IPS DF 19.7 (cell line): ENCODE measurements at places on chromosomes 12 and 14.

DNA sequence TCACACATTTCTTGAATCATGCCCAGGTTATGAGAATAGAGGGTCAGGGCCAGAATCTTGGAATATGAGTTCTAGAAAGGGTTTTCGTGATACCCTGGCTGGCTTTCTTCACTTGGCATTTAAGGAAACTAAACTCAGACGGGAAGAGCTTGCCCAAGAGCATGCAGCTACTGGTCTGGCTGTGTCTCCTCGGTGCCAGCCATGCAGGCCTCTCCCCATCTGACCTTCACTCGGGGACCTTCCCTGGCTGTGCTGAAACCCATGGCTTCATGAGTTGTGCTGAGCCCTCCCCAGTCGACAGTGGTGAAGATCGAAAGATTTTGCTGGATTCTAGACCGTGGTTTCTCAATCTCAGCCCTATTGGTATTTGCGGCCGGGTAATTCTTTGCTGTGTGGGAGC, 38.0 kb downstream of the FOXN3 start:
- no peak for DNase-seq

DNA sequence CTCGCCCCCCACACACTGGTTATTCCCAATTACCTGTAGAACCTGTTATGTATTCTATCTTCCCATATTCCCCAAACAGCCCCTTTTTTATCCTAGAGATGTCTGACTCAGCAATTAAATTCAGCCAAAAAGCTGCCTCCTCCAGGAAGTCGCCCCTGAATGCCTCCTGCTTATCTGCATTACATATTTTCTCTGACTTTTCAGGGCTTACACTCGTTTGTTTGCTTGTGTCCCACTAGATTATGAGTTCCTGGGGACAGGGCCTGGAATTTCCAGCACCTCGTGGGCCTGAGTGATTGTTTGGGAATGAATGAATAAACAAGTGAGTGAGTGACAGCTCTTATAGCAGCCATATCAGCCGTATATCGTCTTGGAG, 99.3 kb upstream of the RFLNA start:
- DNase-seq = no peak

DNA sequence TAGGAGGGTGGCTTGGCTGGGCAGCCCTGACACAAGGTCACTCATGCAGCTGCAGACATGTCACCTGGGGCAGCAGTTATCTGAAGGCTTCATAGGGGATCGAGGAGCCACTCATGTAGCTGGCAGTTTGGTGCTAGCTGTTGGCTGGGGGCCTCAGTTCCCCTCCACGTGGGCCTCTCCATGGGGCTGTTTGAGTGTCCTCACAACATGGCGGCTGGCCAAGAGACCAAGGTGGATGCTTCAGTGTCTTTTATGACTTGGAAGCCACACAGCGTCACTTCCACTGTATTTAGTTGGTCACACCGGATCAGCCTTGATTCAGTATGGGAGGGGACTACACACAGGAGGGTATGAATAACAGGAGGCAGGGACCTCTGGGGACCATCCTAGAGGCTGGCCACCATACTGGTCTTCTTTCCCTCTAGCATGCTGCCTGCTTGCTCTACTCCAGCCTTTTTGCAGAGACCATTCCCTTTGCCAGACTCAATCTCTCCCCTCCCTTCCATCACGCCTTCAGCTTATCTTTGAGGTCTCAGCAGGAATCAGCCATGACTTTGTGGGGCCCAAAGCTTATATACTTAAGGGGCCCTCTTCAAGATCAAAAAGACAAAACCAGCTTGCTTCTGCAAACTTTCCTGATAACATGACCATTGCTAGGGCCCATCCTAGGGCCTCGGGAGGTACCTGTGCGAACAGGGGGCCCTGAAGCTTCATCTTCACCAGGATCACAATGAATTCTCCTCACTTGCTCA, 53.4 kb downstream of the RPH3A start:
- no peak for DNase-seq

GRCh38 chr12:104374071-104374470, 70.5 kb downstream of the EID3 start:
- DNase-seq = no peak

- DNase-seq = no peak
These were observed 7.5 kb downstream of the SLC25A29 start for GRCh38 chr14:100298551-100299237.

- DNase-seq = no peak
These were observed 15.1 kb upstream of the PPFIBP1 start for GRCh38 chr12:27508736-27509431.

- no peak for DNase-seq
These were observed 109.7 kb downstream of the PHETA1 start for GRCh38 chr12:111259231-111259630.

DNA sequence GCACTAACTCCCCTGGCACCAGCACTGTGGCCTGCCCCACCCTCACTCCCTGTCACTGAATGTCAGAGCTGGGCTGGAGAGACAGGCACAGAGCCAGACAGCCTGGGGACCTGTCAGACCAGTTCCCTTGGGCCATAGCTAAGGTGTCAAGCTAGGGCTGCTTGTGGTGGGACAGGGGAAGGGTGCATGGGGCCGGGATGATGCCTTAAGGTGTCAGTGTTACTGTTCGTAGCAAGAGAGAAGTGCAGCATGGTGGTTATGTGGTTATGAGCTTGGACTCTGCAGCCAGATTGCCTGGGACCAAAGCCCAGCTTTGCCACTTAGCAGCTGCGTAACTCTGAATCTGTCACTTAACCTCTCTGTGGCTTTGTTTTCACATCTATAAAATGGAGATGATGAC, 3.8 kb downstream of the RAPGEF3 start:
- no peak for DNase-seq

DNA sequence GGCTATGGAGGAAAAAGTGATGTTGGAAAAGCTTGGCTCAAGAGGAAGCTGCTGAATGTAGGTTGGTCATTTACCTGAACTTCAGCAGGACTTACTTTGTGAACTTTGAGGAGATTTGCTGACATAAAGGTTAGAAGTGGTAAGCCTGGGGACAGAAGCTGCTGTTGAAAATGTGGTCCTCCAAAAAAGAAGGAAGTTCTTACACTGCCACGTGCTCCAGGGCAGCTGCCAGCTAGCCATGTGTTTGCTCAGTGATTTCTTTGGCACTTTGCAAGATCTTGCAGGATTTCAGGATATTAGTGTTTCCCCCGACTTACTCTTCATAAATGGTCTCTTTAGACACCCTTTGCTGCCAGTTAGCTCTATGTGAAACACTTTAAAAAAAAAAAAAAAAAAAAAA, 14.8 kb upstream of the DYRK2 start:
- DNase-seq = no peak

DNA sequence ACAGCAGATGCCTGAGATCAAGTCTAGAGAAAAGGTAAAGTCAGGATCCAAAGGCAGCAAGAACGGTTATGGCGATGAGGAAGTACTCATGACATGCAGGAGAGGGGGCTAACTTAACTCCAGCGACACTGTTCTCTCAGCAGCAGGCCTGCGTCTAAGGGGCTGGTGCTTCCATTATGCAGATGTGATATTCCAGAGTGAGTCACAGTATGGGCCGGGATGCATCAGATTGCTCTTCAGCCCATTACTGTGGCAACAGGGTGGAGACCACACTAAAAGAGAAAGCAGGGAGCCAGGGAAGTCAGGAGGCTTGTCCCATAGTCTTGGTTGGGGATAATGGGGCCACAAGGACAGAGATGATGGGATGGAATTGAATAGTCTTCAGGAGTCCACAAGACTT, 151.8 kb upstream of the NTF3 start:
- no peak for DNase-seq

DNA sequence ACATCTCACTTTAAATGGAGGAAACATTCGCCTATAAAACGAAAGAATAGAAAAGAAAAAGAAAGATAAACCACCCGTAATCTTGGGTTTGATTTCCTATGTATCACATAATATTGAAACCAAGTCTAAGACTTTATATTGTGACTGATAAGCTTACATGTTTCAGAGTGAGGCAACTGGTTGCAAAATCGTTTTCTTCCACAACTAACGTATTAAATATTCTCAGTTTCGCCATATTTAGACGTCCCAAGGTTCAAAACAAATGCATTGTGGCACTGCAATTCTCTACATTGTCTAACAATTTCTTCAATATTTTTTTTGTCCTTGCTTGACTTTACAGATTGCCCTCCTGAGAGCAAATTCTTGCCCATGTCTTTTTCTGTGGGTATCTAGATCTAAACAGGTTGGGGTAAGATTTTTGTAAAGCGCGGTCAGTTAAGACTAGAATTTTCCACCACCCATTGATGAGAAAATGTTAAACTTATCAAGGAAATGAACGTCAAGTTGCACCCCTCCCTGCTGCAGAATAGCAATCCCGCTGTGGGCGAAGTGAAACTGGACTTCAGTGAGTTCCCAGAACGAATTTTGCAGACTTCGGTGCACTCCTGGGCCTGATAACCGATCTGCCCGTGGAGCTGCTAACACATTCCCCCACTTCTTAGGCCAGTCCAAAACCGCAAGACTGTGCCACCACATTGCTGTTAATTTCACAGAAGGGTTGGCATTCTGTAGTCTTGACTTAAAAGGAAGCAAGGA, 2.7 kb downstream of the TBX3 start:
- no peak for DNase-seq

GRCh38 chr14:59161561-59162175, 26.8 kb upstream of the DAAM1 start:
- no peak for DNase-seq

DNA sequence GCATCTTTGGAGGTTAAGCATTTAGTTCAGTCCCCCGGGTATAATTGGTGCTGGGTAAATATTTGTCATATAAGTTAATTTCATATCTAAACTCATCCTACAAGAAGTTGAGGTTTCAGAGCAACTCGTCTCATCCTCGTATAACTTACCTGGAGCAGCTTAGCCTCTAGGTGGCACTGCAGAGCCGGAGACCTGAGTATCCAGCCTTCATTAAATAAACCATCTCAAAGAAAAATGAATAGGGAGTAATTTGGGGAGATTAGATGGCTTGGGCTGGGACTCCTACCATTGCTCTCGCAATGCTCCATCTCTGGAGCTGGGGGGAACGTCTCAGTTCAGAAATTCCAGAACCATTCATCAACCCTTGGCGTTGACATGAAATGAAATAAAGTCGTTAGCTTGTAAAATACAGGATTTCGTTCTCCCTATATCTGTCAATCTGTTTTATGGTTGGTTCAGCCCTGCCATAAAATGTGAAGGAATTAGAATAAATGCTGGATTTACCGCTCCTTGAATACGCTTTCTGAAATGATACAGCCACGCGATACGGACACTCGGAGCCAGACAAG, 122.9 kb upstream of the TMEM132D start:
- DNase-seq = no peak

DNA sequence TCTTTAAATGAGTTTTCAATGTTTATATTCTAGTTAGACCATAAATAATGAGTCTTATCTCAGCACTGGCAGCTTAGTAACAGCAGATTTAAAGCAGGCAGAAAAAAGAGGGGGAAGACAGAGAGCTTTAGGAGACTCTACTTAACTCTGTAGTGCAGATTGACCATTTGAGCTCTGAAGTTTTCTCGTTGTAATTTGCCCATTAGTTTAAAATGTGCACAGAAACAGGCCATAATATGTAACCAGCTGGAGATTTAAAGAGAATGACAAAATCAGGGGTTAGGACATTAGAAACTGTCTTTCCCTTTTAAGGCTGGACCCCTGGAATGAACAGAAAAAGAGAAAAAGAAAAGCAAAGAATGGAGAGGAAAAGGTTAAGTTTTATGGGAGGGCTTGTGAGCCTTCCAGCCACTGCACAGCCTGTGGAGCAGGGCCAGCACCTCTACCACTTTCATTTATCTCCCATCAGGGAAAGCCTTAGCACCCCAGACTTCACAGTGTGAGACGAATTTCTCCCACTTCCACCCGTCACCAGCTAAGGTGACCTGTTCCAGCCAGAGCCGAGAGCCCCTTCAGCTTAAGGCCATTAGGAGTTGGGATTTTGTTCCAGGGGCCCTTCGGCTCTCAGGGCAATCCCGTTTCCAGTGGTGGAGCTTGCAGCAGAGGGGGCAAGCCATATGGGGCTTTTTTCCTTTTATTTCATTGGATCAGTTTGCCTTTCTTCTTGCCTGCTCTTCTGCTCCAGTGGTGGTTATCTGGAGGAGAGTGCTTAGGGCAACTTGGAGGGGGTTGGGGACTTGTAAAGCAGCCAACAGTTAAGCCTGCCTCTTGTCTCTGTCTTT, 8.0 kb downstream of the IL22 start:
- no peak for DNase-seq

DNA sequence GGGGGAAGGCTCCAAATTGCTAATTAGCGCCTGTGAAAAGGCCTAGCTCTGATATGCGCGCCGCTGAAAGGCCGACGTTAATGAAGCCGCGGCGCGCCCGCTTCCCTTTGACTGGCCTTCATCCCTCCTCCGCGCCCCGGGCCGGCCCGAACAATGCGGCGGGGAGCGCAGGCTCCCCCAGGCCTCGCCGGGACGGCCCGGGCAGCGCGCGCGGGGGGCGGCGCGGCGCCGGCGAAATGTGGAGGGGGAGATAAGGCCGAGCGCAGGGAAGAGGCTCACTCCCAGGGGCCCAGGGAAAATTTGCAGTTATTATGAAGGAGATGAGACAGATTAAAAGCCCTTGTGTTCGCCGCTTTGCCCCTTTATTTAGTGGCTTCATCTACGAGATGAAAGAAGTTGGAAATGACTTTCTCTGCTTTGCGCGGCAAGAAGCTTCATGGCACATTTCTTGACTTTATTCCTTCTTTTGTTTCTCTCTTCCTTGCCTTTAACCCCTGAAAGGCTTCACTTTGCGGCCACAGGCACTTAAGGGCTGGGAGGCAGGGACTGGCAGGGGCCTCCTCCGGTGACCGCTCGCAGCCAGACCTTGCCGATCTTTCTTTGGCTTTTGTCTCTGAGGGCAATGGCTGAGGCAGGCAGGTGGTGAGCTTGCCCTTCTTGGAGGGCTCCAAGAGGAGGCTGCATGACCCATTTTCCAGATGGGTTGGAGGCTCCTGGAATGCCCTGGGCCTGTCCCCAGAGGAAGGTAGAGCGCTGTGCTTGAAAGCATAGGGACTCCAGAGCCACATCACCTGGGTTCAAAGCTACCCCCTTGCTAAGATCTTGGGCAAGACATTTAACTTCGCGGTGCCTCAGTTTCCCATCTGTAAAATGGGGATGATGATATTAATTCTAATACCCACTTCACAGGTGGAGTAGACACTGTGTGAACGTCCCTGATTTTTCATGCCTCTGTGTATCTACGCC, 12.7 kb upstream of the GPATCH2L start:
- no peak for DNase-seq

DNA sequence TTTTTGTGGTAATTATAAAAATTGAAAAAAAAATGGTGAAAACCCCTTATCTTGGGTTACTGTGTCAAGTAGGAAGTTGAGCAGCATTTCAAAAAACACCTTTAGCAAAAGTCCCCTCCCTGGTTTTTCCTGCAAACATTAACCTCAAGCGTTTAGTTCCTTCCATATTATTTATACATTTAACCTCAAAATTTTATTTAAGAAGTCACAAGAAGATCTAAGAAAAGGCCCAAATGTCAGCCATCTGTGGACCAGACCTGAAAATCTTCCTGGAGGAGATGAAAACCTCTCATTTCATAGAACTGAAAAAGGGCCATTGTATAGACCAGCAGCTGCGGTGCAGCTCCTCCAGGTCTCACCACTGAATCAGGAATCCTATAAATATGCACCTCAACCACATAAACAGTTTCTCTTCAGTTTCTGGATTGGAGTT, 40.4 kb upstream of the BTG1 start:
- no peak for DNase-seq

- no peak for DNase-seq
These were observed 979 bp downstream of the DDX54 start for GRCh38 chr12:113184098-113184899.
